Fibroblast of gingiva (primary cell): ENCODE measurements at places on chromosomes 4 and X.
A peak's percentile ranks its signal among the peaks of the same experiment; 100 is the strongest.

- DNase-seq = no peak
Measured at GRCh38 chrX:142214081-142214480, 9.0 kb upstream of the MAGEC2 start.

DNA sequence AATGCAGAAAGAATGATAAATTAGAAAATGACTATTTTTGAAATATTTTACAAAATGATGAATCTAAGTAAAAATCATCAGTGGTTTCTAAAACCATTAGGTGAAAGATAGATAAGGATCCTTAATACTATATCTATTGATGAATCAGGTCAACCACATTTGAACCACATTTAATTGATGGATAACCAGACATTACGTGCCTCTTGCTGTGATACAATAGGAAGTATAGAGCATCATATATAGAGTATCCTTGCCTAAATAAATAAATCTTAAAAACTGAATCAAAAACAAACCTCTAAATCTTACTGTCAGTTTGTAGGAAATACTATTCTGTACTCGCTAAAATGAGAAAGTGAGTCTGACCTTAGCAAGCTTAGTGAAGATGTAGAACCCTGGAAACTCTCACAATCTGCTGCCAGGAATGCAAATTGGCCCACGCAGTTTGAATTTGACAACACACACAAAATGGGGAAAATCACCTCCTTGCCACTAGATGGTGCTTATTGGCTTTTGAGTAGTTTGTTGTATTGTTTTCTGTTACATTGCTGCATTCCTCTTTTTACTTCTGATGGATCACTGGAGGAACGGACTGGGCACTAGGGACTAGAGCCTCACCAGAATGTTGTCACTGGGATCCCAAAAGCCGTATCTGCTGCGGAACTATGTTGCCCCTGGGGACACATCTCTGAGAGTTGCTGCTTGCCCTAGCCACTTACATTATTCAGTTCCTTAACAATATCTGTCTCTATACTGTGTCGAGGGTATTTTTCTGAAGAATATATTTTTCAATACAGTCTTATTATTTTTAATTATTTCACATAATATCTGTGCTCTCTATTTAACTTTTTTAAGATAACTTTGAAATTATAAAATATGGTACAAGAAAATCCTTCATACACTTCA is 25.4 kb upstream of the SLAIN2 start:
- peak; percentile 63 for DNase-seq

GRCh38 chrX:68355629-68355920 is 77.7 kb downstream of the OPHN1 start:
- no peak for DNase-seq

DNA sequence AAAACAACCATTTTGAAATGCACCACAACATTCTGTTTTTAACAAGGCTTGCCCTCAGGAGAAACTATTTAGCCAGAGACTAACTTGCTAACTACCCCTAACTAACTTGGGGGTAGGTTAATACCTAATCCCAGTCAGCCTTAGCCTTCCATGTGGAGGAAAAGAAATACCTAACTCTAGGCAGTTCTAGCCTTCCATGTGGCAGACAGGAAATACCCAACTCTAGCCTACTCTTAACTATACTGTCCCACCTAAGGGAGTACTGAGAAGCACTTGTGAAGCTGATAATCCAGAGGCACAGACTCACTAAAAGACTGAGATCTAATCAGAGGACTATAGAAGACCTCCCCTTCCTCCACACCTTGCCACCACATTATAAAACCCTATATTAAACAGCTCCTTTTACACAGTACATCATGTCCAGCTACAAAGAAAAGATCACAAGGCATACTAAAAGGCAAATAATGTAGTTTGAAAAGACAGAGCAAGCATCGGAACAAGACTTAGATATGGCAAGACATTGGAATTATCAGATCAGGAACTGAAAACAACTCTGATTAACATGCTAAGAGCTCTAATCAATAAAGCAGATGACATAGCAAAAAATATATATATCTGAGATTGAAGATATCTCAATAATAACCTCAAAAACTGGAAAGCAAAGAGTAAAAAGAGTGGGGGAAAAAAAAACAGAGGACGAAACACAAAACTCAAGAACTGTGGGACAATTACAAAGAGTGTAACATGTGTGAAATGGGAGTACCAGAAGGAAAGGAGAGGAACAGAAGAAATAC is 52.2 kb downstream of the FRYL start:
- no peak for DNase-seq

DNA sequence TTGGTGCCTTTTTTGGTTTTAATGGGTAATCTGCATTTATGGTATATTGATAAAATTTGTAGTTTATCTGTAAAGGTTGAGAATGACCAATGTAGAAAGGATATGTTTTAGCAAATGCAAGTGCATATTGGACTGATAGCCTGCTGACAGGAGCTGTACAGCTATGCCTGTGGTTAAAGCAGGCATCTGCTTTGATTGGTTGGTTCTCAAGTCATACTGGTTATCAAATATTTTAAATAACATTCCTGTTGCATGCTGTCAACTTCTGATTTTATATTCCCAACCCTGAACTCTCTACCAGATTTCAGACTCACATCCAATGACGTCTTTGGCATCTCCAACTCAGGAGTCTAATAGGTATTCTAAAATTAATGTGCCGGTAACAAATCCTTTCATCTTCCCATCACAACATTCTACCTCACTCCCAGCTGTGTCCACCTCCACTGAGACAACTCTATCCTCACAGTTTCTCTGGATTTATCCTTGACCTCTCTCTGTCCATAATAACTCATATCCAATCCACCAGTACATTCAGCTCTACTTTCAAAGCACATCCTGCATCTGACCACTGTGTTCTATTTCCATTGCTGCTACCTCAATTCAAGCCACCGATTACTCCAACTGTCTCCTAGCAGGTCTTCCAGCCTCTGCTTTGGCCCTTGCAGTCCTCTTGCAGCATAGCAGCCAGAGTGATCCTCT is 125.7 kb downstream of the CAMK2D start:
- peak; percentile 9 for DNase-seq
